ENCODE measurements at places on chromosomes 7 and 10.

GRCh38 chr7:77258014-77258413 is 58.4 kb upstream of the FGL2 start:
- no peak for DNase-seq

- DNase-seq, result no peak
Measured at GRCh38 chr7:103063895-103064294, 10.7 kb downstream of the FBXL13 start.

DNA sequence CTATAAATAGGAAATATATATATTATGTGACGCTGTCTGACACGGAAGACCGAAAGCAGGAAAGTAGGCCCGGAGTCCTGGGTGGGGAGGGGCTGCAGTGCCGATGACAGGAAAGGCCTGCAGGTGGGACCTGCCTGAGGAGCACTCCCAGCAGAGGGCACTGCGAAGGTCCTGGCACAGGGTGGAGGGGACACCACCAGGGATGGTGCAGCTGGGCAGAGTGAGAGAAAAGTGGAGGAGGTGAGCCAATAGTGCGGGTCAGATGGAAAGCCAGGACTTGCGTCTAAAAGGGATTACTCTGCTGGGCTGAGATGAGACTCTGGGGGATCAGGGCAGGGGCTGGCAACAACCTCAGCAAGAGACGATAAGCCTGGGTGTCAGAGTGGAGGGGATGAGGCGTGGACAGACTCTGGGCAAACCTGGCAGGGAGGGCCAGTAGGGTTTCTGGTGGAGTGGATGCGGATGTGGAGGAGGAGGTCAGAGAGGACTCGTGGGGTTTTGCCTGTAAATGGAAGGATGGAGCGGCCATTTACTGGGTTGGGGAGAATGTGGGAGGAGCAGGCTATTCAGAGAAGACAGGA is 118.2 kb upstream of the ZNF746 start:
- no peak for DNase-seq

- DNase-seq, result no peak
Measured at GRCh38 chr7:117619681-117620080, 139.9 kb downstream of the CFTR start.

DNA sequence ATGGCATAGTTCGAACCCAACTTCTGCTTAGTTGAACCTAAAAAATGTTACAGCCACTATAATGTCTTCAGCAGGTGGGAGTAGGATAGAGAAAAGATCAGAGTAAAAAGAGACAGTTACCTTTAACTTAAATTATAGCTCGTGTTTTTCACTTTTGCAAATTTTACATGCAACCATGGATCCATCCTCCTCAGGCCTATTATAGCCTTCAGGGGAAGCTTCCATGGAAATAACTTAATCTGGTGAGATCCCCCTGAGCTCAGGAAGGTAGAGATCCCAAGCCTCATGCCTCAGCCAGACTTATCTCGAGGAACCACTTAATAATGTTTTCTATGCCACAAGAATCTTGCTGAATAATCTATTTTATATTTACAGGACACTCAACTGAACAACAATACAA is 159.4 kb upstream of the FAM3C start:
- DNase-seq, result no peak

DNA sequence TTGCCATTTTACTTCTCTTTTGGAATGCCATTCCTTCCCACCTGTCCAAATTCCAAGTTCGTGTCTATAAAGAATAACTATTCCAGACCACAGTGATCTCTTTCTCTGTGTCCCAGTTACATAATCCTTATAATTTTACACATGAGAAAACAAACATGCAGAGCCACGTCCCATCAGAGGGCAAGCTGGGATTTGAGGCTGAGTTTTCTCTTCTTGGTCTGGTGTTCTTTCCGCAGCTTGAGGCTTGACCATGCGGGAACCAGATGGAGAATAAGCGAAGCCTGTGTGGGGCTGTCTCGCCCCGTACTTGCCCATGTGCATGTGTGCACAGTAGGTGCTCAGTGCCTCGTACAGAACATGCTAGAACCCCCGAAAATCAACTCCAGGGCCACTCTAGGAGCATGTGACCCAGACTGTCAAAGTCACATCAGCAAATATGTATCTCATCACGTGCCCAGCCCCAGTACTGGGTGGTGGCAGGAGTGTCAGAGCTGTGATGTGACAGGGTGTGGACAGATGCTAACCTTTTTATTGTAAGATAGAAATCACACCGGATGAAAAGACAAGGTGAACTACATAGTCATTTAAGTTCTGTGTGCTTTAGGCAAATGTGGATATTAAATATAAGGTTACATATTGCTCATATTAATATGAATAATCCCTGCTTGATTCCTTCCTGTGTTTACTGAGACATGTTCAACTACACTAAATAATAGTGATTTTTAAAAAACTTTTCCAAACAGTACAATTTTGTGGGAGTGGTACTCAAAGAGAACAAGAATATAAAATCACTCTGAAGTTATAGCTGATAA is 3.2 kb downstream of the INSIG1 start:
- no peak for DNase-seq

Data from HAP-1 (cell line).